ENCODE measurements at places on chromosomes 1 and 21.
A peak's percentile ranks its signal among the peaks of the same experiment; 100 is the strongest.

GRCh38 chr1:96308314-96308713, 413.3 kb upstream of the PTBP2 start:
- no peak for DNase-seq

- DNase-seq, result no peak
Measured at GRCh38 chr1:235588916-235589515, 60.6 kb downstream of the GNG4 start.

- no peak for DNase-seq
Measured at GRCh38 chr1:196361112-196361714, 247.0 kb downstream of the KCNT2 start.

- no peak for DNase-seq
Measured at GRCh38 chr1:4836574-4836973, 182.2 kb downstream of the AJAP1 start.

DNA sequence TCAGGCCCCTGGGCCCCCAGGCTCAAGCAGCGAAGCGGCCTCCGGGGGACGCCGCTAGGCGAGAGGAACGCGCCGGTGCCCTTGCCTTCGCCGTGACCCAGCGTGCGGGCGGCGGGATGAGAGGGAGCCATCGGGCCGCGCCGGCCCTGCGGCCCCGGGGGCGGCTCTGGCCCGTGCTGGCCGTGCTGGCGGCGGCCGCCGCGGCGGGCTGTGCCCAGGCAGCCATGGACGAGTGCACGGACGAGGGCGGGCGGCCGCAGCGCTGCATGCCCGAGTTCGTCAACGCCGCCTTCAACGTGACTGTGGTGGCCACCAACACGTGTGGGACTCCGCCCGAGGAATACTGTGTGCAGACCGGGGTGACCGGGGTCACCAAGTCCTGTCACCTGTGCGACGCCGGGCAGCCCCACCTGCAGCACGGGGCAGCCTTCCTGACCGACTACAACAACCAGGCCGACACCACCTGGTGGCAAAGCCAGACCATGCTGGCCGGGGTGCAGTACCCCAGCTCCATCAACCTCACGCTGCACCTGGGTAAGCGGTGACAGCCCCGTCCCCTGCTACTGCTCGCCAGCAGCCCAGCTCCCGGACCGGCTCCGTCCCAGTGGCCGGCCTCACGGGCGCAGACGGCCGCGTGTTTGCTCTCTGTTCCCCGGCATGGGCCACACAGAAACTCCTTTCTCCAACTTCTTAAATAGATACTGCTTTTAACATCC, 539 bp downstream of the LAMC1 start:
- DNase-seq, result peak; percentile 77

DNA sequence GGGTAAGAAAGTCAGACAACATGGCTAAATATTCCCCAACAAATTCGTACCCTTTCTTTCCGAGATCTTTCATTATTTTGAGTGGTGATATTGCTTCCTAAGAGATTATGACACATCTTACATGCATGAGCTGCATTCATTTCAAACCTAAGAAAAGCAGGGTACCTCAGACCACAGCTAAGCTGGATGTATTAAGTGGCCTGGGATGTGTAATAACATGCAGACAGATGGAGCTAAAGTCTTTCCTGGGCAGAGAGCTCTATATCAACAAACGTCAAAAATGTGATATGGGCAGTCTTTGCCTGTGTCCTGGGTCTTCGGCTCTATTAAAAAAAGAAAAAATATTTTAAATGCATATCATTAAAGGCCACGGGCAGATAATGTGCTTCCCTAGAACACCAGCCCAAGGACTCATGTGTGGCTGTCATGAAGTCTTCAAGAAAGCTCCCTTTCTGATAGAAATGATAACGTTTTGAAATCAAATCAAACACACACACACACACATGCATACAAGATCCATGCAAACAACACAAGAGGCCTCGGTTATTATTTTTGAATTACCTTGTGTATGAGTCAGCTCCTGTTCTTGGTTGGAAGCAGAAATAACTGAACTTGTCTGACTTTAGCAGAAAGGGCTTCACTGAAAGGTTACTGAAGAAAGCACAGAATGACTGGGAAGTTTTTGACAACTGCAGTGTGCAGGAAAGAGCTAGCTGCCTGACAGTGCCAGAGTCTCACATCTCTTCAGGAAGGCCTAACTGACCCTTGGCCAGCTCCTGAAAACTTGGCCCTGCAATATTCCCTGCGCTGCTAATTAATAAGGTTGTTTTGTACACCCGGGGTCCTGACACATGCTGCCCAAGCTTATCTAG, 231.2 kb downstream of the DSCAM start:
- DNase-seq, result no peak

DNA sequence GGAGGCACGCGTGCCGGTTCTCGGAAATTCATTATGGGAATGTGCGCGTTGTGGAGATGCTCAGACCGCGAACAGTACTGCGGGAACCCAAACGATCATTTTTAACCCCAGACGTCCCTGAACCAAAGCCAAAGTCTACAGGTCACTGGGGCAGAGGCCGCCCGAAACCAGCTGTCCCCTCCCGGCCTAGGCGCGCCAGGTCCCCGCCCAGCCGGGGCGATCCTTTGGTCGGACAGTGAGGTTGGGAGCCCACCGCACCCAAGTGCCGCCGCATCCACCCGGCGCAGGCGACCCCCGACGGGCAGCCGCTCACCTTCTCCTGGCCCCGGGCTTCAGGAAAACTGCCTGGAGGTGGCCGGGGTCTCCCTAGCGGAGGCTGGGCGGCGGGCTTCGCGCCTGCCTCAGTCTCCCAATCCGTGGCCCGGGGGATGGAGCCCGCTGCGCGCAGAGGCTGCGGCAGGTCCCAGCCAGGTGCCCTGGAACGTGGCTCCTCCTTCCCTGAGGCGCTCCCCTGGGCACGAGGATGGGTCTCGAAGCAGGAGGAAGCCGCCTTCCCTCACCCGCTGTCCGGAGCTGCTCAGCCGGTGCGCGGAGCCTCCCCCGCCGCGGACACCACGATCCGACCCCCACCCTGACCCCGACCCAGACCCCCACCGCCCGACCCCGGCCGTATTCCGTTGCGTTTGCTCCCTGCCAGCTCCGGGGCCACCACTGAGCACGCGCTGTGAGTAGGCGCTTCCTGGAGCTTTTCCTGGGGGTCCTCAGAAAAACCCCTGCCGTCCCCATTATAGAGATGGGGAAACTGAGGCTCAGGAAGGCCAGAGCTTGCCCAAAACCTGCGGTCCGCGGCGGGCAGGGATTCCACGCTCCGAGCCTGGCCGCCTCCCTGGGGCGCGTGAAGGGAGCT, 8.1 kb upstream of the SLX9 start:
- DNase-seq, result peak; percentile 66

GRCh38 chr21:28821276-28822122, 171.2 kb downstream of the LTN1 start:
- no peak for DNase-seq

DNA sequence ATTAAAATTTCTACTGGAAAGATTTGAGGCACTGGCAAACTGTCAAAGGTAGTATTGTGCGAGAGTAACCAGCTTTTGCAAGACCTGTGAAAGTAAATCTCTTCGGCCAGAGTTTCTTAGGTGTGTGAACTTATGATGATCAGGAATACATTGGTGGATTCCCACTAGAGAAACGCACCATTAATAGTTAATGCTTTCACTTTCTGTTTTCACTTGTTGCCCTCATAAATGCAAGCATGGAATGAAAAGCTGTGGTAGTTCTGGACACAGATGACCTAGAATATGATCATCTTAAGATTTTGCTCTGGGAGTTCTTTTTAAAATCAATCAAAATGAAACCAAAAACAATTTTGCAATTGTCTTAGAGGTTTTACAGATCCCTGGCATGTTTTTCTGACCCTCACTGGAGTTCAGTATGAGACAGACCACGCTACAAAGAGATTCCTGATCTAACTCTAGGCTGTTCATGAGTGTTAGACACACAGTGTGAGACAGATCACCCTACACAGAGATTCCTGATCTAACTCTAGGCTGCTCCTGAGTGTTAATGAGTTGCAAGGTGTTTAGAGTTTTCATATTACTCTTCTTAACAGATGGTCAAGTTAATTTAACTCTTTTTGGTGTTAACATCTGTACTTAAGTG, 98.8 kb downstream of the SDCCAG8 start:
- DNase-seq, result peak; percentile 18

GRCh38 chr1:200917291-200917817, 22.7 kb downstream of the INAVA start:
- DNase-seq, result no peak

- no peak for DNase-seq
Measured at GRCh38 chr1:238111516-238111915, 220.8 kb upstream of the ZP4 start.

- no peak for DNase-seq
Measured at GRCh38 chr1:38444770-38445442, 398.3 kb upstream of the POU3F1 start.

DNA sequence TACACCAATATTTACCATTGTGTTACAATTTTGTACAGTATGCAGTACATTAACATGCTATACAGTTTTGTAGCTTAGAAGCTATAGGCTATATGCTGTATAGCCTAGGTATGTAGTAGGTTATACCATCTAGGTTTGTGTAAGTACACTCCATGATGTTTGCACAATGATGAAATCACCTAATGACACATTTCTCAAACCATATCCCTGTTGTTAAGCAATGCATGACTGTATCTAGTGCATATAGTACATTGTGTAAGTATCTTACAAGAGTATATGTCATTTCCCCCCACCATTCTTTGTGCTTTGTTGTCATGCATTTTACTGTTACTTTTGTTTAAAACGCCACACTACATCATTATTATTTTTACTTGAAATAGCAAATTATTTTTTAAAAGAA, 65.7 kb upstream of the RNF11 start:
- no peak for DNase-seq

DNA sequence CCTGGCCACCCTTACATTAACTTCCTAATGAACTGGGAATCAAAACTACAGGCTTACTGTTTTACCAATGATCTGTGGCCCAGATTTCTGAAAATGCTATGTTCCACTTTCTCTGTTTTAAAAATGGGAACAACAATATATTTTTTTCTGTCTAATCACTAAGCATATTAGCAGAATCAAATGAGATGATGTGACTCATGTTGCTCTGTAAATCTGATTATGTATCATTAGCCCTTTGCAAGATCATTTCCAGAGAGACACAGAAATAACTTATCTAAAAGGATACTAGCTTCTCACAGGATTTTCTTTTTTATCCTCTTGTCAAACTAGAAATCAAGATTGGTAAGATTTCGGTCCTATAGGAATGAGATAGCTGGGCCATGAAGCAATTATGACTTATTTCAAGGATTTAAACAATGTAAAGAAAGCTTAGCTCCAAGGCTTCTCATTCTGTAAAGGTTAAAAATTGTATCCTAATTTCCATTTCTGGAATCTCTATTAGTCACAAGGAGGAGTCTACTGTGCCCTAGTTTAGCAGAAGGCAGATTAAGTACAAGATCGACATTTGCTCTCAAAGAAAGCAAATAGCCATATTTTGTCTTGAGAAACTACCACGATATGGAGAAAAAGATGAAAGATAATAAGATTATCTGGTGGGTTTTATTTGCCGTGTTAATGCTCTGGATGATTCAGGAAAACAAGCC, 32.4 kb upstream of the CAMSAP2 start:
- no peak for DNase-seq

GRCh38 chr1:63238721-63239120, 83.6 kb upstream of the FOXD3 start:
- DNase-seq, result no peak

DNA sequence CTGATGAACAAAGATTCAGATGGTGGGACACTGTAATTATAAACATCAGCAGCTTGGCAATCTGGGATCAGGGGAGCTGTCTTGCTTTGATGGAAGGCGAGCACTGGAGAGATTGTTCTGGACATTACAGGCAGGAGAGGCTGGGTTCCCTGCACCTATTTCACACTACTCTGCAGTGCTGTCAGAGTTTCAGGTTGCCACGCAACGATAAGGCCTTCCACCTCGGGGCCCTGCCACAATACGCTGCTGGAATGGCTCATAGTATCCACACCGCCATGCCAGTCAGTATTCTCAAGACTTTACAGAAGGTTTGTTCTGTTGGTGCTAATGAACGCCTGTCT, 96.8 kb downstream of the GLIS1 start:
- no peak for DNase-seq

DNA sequence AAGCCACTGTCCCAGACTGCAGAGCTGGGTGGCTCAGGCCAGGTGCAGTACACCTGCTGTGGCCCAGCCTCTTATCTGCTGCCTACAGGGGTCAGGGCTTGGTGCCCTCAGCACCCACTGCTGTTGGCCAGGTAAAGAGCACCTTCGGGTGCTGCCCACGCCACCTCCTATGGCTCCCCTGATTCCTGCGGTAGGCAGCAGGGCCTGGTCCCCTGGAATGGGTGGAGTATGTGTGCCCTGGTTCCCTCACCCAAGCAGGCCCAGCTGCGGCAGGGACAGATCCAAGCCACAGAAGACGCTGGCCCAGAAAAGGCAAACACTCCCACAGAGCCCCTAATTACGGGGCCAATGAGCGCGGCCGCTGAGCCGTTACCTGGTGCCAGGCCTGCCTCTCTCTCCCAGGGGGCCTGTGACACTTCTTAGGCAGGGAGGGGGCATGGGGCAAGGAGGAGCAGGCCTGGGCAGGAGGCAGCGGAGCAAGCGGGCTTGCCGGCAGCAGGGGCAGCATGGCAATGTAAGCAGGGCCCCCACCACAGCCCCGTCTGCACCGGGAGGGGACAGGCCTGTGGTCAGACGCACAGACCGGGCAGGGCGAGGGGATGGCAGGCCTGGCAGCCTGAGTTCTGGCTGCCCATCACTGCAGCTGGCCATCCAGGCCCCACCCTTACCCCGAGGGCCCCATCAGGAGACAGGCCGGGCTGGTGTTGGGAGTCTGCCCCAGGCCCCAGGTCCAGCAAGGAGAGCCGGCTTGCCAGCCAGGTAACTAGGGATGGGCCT, 19.0 kb downstream of the ESPN start:
- no peak for DNase-seq
